Stimulated activated CD4-positive, alpha-beta T cell treated with anti-CD3 and anti-CD28 coated beads, Interleukin-1b, Interleukin-23, amount 100 ng/mL, for 1 hour (primary cell): ENCODE measurements at places on chromosomes 5 and 9.

DNA sequence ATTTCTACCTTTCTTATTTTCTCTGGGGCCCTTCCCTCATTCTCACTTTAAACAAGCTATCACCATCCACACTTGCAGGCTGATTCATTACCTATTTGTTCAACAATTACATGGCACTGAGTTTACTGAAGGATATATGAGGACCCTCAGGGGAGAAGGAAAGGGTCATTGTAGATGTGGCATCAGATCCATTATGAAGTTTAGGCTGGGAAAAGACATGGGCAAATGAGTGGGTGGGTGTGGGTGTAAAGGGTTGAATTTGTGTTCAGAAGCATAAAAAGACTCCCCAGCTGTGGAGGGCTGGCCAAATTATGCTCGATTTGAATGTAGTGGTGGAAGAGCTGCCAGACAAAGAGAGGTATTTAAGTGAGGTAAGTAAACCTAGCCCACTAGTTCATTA is 55.9 kb upstream of the MTAP start:
- DNase-seq, result no peak

GRCh38 chr5:54317511-54318260 is 7.3 kb upstream of the ARL15 start:
- no peak for DNase-seq

DNA sequence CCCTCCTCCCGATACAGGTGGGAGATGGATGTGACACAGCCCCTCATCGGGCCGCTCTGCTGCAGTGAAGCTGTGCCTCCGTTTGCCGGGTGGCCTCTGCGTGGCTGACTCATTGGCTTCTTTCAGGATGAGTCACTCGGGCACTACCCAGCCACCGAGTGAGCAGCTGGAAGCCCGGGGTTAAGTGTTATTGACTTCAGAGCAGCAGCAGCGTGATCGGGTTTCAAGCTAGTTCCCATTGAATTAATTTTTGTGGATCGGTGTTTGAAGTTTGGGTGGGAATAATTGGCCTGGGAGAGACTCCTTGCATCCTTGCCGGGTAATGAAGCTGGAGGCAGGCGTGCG is 266.4 kb upstream of the IRX4 start:
- no peak for DNase-seq

DNA sequence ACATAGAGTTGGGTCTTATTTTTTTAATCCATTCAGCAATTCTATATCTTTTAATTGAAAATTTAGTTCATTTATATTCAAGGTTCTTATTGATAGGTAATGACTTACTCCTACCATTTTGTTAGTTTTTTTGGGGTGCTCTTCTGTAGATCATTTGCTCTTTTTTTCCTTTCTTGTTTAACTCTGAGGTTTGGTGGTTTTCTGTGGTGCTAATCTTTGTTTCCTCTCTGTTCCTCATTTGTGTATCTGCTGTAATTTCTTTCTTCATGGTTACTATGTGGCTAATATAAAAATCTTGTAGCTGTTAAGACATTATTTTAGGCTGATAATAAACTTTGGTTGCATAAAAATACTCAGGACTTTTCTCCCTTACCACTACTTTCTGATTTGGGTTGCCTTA is 181.6 kb upstream of the DMRTA1 start:
- no peak for DNase-seq

DNA sequence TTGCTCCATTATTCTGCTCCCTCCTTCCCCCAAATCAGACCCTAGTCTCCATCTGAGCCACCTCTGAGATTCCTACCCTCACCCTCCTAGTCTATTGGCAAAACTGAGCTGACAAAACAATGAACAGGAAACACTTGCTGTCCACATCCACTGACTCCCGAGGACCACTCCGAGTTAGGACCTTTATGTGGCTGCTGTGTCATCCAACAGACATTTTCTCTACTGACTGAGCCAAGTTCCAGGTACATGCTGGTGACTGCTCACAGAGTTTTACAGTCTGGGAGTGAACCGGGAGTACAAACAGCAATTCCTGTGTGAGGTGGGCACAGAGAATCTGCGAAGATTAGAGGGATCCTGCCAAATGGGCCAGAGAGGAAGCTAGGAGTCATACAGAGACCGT is 39.2 kb downstream of the CFAP90 start:
- DNase-seq, result no peak

DNA sequence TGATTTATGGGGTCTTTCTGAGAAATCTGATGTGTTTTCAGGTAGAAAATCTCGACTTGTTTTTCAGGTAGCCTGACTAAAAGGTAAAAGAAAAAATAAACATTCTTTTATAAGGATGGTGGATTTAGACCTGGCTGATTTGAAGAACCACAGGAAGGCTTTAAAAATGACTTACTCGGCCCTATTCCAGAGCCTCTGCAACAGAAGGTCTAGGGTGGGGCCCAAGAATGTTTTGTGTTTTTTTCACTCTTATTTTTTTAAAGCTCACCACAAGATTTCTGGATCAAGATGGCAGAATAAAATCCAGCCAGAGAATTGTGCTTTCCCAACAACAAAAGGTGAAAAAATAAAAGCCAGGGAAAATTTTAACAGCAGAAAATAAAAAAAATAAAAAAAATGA is 59.1 kb downstream of the FNBP1 start:
- DNase-seq, result no peak

GRCh38 chr5:45601424-45601823 is 94.8 kb downstream of the HCN1 start:
- no peak for DNase-seq

GRCh38 chr5:148113243-148113642 is 49.5 kb downstream of the SPINK5 start:
- DNase-seq, result no peak

GRCh38 chr9:115680231-115680630 is 473.4 kb upstream of the PAPPA start:
- no peak for DNase-seq

- no peak for DNase-seq
Observed at GRCh38 chr5:77630114-77630680, 8.3 kb downstream of the OTP start.

GRCh38 chr9:134830126-134830525 is 50.5 kb upstream of the FCN2 start:
- DNase-seq, result no peak

DNA sequence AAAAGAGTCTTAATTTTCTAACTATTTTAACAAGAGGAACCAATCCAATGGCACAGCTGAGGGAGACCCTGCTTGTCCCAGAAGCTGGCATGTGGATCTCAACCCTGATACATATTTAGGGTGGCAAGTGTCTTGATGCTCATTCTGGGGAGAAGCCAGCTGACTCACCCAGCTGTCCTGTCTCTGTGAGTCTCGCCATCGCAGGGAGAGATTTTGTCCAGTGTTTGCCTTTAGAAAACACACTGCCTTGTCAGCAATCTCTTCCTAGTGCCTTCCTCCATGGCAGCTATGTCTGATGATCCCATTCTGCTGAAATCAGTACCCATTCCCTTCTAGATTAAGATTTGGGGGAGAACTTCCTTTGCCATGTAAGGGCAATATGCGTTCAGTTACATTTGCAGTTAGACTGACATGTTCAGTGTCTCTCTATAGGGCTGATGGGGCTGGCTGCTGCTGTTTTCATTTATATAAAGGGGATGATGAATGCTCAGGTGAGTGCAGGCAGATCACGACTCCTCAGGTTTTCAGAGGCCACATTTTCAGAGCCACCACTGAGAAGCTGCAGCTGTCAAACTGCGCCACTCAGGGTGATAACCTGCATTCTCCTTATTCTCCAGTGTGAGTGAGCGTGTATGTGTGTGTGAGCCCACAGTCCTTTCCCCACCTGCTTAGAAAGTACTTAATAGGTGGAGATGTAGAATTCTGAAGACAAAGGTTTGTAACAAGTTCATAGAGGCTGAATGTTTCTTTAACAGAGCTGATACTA is 217.0 kb downstream of the GAS1 start:
- DNase-seq, result no peak

DNA sequence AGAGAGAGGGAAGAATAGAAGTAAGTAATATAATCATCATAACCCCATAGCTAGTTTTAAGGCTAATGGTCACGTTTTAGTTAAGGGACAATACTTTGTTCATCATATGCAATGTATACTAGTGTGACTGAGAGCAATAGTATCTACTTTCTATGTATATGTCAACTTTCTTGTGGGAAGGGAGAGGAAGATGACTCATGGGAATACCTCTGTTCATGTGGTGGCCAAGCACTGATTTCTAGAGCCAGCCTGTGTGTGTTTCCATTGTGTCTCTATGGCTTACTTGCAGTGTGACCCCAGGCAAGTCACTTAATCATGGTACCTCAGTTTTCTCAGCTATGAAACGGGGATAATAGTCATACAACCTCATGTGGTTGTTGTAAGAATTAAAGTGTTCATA is 639.6 kb downstream of the CETN3 start:
- no peak for DNase-seq
